ENCODE measurements at places on chromosomes 5 and 9. TPM values are rescaled to one million over a fixed set of nuclear protein-coding genes. Genes with fewer than 3 reads are reported as not detected.

The CAPSL gene
- total RNA-seq = not detected

The SLC9A3 gene
- 320 TPM for total RNA-seq

The WNK2 gene
- 155 TPM for total RNA-seq

The TMEM174 gene
- total RNA-seq = not detected

The TAS2R1 gene
- total RNA-seq = not detected

The LRRC19 gene
- 102 TPM for total RNA-seq

The AGXT2 gene
- total RNA-seq = 11.2 TPM

The JAK2 gene
- 40.4 TPM for total RNA-seq

The LVRN gene
- 5.8 TPM for total RNA-seq

The ARSB gene
- 4.2 TPM for total RNA-seq

The SLC26A2 gene
- total RNA-seq = 7.4 TPM

GRCh38 chr5:141878186-141878710 is at the start of gene PCDH1:
Gene PCDH1 (minus strand): TSS chr5:141878410. CDS start chr5:141878262, 148 bp downstream.
- no peak for DNase-seq

GRCh38 chr9:135108831-135109510 is 21.5 kb downstream of the OLFM1 start:
- no peak for DNase-seq

DNA sequence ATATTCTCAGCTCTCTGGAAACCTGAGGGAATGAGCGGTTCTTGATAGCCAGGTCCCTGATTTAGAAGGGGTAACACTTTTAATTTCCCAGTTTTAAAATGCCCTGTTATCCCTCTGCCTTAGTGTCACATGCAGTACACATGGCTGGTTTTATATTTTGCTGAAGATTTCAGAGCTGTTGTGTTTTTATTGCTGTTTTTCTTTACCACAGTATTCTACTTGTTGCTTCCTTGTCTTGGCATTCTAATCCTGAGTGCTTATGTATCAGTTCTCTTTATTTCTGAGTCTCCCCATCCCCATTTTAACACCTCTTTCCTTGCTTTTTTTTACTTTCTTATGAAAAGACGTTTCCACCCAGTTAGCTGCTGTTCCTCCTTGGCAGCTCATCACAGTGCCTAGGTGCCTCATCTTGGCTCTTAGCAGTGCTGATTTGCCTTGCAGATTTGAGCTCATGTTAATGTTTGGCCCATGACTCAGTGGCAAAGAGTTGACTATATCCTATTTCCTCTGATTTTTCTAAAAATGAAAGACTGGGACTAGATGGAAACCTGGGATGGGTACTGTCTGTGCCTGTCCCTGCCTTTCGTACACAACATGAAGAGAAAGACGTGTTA is 3.7 kb downstream of the MTRR start:
- no peak for DNase-seq

GRCh38 chr5:91126448-91126847 is 256.7 kb downstream of the ARRDC3 start:
- no peak for DNase-seq

DNA sequence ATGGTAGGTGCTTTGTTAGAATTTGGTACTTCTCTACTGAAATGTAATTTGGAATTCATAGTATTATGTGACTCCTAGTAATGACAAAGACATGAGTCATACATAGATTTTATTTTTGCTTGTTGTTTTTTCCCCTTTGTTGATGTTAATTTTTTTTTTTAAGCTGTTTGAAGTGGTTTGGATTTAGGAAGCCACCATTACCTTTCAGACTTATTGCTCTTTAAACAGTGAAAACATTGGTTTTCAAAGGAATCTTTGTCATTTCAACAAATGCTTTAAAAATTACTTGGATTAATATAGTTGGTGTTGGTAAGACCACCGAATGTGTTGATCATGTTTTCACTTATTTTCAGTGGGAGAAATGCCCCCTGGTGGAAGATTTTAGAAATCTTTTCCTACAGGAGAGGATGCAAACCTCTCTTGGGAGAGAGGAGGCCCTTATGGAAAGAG is 170.1 kb upstream of the PITX1 start:
- no peak for DNase-seq

- DNase-seq = no peak
Measured at GRCh38 chr9:5869315-5870019, 21.2 kb upstream of the MLANA start.

DNA sequence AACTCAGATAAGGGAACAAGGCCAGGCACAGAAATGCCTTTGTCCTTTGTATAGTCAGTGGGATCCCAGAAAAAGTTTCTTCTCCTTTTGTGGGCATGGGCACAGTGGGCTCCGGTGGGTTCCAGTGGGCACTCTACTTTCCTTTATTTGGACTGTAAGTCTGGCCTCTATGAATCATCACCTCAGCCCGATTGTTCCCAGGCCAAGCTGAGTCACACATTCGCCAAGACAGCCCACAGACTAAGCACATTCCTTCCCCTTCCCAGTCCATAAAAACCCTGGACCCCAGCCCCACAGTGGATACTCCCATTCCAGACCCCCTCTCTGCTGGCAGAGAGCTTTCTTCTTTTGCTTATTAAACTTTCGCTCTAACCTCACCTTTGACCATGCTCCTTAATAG is 165.0 kb downstream of the FBXL17 start:
- no peak for DNase-seq

GRCh38 chr5:127153031-127153430 is 79.7 kb upstream of the C5orf63 start:
- no peak for DNase-seq

- no peak for DNase-seq
Measured at GRCh38 chr9:31908891-31909480, 475.5 kb upstream of the ACO1 start.

GRCh38 chr5:84816746-84817547 is 432.3 kb upstream of the EDIL3 start:
- no peak for DNase-seq

GRCh38 chr9:77747163-77747562 is 99.0 kb upstream of the GNA14 start:
- no peak for DNase-seq

- DNase-seq = no peak
Measured at GRCh38 chr5:150245111-150245789, 44.3 kb downstream of the CAMK2A start.

GRCh38 chr5:96963267-96963666 is 27.4 kb downstream of the LNPEP start:
- DNase-seq = peak; percentile 41

DNA sequence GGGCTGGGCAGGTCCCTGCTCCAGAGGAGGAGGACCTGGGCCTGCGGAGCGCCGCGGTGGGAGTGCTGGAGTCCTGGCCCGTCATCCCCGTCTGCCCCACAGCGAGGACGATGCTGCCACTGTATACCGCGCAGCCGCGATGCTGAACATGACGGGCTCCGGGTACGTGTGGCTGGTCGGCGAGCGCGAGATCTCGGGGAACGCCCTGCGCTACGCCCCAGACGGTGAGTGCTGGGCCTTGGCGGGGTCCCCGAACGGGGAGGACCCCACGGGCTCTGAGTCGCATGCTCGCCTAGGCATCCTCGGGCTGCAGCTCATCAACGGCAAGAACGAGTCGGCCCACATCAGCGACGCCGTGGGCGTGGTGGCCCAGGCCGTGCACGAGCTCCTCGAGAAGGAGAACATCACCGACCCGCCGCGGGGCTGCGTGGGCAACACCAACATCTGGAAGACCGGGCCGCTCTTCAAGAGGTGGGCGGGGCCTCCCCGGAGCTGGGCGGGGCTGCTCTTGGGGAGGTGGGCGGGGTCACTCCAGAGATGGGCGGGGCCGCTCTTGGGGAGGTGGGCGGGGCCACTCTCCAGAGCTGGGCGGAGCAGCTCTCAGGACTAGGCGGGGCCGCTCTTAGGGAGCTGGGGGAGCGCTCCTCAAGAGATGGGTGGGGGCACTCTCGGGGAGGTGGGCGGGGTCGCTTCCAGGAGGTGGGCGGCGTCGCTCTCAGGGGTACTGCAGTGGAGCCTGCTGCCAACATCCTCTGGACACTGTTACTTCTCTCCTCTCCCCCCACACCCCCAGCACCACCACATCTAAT is 13.1 kb downstream of the LRRC26 start:
- DNase-seq = peak; percentile 65

- DNase-seq = no peak
Measured at GRCh38 chr5:171953860-171954701, 52.4 kb downstream of the FBXW11 start.

- DNase-seq = no peak
Measured at GRCh38 chr9:3856592-3856991, 330.8 kb upstream of the RFX3 start.
